Placental pericyte (primary cell): ENCODE measurements at places on chromosomes 1 and 21. TPM values are rescaled to one million over a fixed set of nuclear protein-coding genes. Genes with fewer than 3 reads are reported as not detected.

The ACTL8 gene
- total RNA-seq, result not detected in 2 replicates

The UHMK1 gene
- 41.8 and 119 TPM in 2 replicates for total RNA-seq

The GRIK1 gene
- total RNA-seq, result not detected in 2 replicates

The ECM1 gene
- total RNA-seq, result 16.2 and 34.5 TPM in 2 replicates

The PRR9 gene
- total RNA-seq, result 0.22 and 0.29 TPM in 2 replicates

The LRRC7 gene
- under 0.01 TPM in 2 replicates for total RNA-seq

The KIF14 gene
- 1.1 and 28.3 TPM in 2 replicates for total RNA-seq

The DYNLT5 gene
- total RNA-seq, result 1.0 TPM in 1 of 2 replicates, not detected in the other

The TBX15 gene
- total RNA-seq, result under 0.01 and 0.14 TPM in 2 replicates

The ACTRT2 gene
- not detected in 2 replicates for total RNA-seq

The AKR7A3 gene
- 0.29 and 0.66 TPM in 2 replicates for total RNA-seq

The HIVEP3 gene
- 8.7 and 9.4 TPM in 2 replicates for total RNA-seq

The ZNF678 gene
- 4.2 and 8.0 TPM in 2 replicates for total RNA-seq

The ZMYND12 gene
- total RNA-seq, result 0.14 and 0.66 TPM in 2 replicates

The CD48 gene
- not detected in 2 replicates for total RNA-seq

The F13B gene
- under 0.01 TPM in 1 of 2 replicates, not detected in the other for total RNA-seq

The AVPR1B gene
- not detected in 2 replicates for total RNA-seq

The PLA2G2C gene
- total RNA-seq, result not detected in 2 replicates
